ENCODE measurements at places on chromosomes 7 and 10. TPM values are rescaled to one million over a fixed set of nuclear protein-coding genes. Genes with fewer than 3 reads are reported as not detected.

Gene COBL
- not detected for total RNA-seq

Gene SUFU
- 13.4 TPM for total RNA-seq

Gene NDUFB8
- total RNA-seq, result 241 TPM

GRCh38 chr7:21887779-21888178 lies 57.9 kb downstream of the CDCA7L start:
- no peak overlapping the region for H3K27ac ChIP-seq
- no peaks in the 10 kb centered on the region for H3K36me3 ChIP-seq
- no peaks in the 10 kb centered on the region for H3K27me3 ChIP-seq

DNA sequence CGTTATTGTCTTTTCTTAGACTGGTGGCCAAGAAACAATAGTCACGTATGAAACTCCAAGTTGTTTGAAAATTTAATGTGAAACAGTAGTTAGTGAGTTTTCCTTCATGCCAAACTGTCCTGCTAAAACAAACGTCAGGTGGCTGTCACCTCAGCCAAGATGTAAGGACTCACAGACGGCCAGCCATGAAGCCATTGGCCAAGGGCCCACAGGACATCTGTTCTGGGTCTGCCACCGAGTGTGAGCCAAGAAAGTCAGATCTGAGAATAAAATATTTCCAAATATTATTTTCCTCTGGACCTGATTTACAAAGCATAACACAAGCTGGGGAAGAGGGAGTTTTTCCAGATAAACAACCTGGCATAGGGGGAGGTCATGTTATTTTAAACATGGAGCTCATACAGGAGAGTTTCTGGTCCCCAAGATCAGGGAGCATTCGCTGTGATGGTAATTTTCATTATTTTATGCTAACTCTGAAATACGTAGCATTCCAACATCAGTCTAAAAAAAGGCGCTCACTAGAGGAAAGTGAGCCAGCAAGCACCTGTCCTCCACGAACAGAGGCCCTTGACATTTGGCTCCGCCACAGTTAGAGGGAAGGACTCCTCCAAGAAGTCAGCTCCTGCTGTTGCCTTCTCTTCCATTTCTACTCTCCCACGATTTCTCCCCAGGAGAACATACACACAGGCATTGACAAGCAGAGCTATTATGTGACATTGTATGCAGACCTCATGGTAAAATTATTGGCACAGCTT lies 38.9 kb upstream of the LANCL2 start:
- H3K27ac ChIP-seq, result no peak overlapping the region
- H3K4me3 ChIP-seq, result no peak overlapping the region
- peaks cover 18% of the 10 kb centered on the region for H3K27me3 ChIP-seq
- no peak for DNase-seq
- no peaks in the 10 kb centered on the region for H3K4me1 ChIP-seq

- no peak for DNase-seq
- H3K4me1 ChIP-seq, result peaks cover 13% of the 10 kb centered on the region
- H3K36me3 ChIP-seq, result peaks cover 5% of the 10 kb centered on the region
- no peak overlapping the region for H3K27ac ChIP-seq
These were observed 4.2 kb upstream of the EBF3 start for GRCh38 chr10:129968020-129968852.

GRCh38 chr7:37448636-37449361 lies at the start of gene ELMO1:
TSS of gene ELMO1 (minus strand) at chr7:37448864. CDS start at chr7:37342690, 106,174 bp downstream.
- H3K36me3 ChIP-seq, result peaks cover 28% of the 10 kb centered on the region
- H3K4me1 ChIP-seq, result peaks cover 60% of the 10 kb centered on the region
- peak within 1 kb of the TSS; percentile 91 for H3K4me3 ChIP-seq
- peak within 1 kb of the TSS; percentile 97 for H3K27ac ChIP-seq

DNA sequence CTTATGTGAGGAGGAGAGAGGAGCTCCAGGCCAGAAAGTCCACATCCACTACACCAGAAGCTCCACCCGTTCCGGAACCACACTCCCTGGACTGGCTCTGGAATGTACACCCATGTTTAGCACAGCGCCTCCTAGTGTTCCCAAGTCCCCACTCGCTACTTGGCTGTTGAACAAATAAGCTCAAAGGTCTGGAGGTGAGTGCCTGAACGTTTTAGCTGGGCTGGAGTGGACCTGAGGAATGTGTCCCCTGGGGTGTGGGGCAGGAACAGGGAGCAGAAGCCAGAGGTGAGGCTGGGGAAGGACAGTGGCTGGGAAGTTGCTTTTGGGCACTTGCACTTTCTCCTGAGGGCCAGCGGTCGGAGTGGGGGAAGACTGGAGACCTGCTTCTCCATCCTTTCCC lies 164.1 kb upstream of the CDCA7L start:
- peak; percentile 27 for DNase-seq
- H3K4me3 ChIP-seq, result no peak overlapping the region
- no peaks in the 10 kb centered on the region for H3K36me3 ChIP-seq

DNA sequence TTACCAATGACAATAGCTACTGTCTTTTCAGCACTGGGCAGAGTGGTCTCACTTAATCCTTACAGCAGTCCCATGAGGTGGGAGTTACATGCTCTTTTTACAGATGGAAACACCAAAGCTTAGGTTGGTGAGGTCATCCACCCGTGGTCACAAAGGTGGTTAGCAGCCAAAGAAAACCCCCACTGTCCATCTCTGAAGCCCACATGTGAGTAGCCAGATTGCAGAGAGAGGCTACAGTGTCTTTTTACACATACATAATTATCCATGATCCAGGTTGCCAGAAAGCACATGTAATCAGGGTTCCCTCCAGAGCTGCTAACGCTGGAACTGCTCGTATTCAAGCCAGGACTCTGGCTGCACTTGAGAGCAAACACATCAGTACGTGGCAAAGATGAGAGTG lies 24.6 kb upstream of the ANKRD2 start:
- H3K4me1 ChIP-seq, result peaks cover 8% of the 10 kb centered on the region

DNA sequence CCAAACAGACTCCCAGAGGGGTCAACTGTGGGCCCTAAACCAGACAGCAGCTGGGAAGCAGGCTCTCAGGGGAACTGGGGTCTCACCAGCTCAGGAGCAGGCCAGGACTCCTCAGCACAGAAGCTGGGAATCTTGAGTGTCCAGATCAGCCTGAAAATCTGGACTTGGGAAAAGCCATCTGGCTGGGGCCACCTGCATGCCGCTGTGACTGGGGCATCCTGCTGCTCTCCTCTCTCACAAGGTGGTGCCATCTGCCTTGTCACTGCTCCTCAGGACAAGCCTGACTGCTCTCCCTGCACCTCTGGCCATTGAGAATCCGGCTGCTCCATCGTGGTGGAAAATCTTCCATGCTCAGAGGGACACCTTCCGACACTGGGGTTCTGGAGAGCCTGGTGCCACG lies 141.4 kb downstream of the PLPP4 start:
- H3K4me3 ChIP-seq, result no peak overlapping the region
- no peak overlapping the region for H3K27ac ChIP-seq
- H3K36me3 ChIP-seq, result no peaks in the 10 kb centered on the region

- no peak overlapping the region for H3K4me3 ChIP-seq
- H3K27ac ChIP-seq, result no peak overlapping the region
- peak; percentile 58 for DNase-seq
- no peaks in the 10 kb centered on the region for H3K27me3 ChIP-seq
- no peaks in the 10 kb centered on the region for H3K36me3 ChIP-seq
These were observed 22.7 kb downstream of the CISD1 start for GRCh38 chr10:58291538-58292174.

GRCh38 chr7:13852281-13852968 lies 137.0 kb downstream of the ETV1 start:
- H3K4me1 ChIP-seq, result peaks cover 16% of the 10 kb centered on the region
- H3K27me3 ChIP-seq, result no peaks in the 10 kb centered on the region
- DNase-seq, result no peak

DNA sequence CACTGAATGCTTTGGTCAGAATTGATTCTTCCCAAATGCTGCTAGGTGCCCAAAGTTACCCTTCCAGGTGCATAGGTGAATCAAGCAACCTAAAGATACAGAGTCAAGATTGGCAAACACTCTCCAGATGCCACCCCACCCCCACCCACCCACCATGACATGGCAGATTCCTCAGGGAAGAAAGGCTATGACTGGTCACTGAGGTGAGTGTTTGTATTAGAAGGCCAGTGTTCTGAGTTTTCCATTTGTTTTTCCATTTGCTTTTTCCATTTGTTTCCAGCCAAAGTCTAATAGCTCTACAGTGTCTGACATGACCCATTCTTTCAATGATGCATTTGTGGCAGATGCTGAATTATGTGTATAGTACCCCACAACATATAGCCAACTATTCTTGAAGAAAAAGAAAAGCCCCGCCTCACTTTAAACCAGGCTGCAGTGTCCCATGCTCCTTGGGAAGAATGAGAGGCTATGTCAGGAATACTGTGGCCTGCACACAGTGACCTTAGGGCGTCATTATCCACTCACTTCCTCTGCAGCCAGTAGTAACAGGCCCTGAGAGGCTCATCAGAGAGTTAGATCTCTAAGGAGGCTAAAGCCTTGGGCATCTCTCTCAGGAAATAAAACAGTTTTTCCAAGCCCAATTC lies 16.1 kb upstream of the HIBADH start:
- H3K4me3 ChIP-seq, result no peak overlapping the region
- DNase-seq, result no peak
- no peaks in the 10 kb centered on the region for H3K36me3 ChIP-seq
- no peak overlapping the region for H3K27ac ChIP-seq
- H3K4me1 ChIP-seq, result no peaks in the 10 kb centered on the region
- H3K27me3 ChIP-seq, result no peaks in the 10 kb centered on the region

DNA sequence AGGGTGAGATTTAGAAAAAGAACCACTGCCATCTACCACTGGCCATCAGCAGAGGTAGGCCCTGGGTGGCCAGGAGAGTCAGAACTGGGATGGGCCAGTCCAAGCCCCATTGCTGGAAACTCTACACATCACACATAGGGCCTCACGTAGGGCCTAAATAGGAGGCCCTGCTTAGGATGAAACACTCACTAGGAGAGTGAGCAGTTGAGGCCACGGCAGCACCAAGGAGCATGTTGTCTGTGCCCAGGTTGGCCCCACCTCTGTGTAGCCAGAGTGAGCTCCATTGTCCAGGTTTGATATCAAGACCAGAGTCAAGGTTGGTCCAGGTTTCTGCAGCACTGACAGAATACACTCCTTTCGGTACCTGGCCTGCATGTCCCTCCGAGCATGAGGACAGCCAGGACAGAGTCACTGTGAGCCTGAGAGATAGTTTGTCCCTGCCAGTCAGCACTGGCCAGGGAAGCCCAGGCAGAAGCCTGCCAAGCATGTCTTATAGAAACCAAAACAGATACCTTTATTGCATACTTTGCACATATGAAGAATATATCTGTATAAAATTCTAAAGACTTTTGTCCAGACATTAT lies 77.9 kb upstream of the CAMK2B start:
- H3K27me3 ChIP-seq, result no peaks in the 10 kb centered on the region
- DNase-seq, result no peak
- H3K4me1 ChIP-seq, result no peaks in the 10 kb centered on the region
- H3K36me3 ChIP-seq, result peaks cover 6% of the 10 kb centered on the region

Measured in activated CD4-positive, alpha-beta T cell treated with anti-CD3 and anti-CD28 coated beads, Interleukin-2, amount 10 ng/mL, durations not matched to agents 7 days and 5 days (primary cell).